ENCODE measurements at places on chromosomes 4 and X.

- DNase-seq: no peak
Measured at GRCh38 chrX:80576806-80577533, 156.7 kb downstream of the TENT5D start.

DNA sequence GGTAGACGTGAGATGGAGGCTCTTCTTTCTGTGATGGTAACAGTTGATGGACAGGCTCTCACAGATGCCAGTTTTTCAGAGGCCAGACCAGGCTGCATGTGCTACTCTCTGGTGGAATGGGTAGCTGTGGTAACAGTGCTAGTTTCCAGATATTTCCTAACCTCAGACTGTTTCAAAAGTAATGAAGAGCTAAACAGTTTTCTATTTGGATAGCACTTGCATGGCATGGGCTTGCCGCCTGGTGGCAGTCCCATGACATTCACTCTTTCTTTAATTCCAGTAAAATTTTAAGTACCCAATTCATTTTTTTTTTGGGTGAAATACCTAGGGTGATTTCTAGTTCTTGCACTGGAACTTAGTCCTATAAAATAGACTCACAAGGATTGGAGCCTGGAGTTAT is 220.2 kb upstream of the MAD2L1 start:
- no peak for DNase-seq

DNA sequence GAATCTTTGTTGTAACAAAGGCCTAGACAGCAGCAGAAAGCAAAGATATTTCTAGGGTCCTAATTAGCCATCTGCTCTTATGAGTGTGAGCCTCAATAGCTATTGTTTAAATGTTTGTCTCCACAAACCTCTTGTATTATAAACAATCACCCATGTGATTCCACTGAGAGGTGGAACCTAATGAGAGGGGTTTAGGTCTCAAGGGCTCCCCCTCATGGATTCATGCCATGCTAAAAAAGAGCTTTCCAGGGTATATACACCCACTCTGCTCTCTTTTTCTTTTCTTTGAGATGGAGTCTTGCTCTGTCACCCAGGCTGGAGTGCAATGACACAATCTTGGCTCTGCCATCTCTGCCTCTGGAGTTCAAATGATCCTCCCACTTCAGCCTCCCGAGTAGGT is 42.1 kb downstream of the TRIM61 start:
- DNase-seq: no peak

- DNase-seq: no peak
Measured at GRCh38 chr4:20395160-20395773, 143.6 kb downstream of the SLIT2 start.

- DNase-seq: no peak
Measured at GRCh38 chrX:68254738-68255645, 178.3 kb downstream of the OPHN1 start.

DNA sequence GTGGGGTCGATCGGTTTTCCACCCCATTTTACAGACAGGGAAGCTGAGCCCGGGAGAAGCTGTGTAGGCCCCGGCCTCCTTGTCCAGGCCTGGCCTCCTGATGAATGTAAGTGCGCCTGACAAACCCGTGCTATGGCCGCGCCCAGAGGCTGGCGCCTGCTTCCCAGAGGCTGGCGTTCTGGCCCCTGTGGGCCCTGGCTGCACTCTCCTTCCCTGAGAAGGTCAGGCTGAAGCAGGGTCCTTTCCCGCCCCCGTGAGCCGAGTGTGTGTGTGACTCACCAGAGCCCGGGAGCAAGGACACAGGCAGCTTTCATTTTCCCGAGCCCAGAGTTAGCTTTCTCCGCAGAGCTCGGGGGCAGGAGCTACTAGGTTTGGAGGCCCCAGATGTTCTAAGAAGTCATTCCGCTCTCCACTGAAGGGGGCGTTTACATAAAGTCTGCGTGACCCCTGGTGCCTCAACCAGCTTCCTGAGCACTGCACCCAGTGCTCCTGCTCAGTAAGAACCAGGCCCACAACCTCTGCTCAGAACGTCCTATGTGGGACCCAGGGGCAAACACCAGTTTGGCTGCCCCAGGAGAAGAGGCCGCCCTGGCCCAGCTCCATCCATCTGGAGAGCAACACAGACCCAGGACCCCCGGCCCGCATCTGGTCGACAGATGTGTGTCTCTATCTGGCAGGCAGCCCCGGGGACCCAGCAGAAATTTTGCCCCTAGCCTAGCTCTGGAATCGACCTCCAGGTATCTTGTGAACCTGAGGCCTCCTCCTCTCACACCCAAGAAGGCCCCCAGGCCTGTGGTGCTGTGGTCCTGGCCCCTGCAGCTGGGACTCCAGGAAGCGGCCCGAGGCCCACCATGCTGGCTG is 13.6 kb downstream of the UVSSA start:
- no peak for DNase-seq

DNA sequence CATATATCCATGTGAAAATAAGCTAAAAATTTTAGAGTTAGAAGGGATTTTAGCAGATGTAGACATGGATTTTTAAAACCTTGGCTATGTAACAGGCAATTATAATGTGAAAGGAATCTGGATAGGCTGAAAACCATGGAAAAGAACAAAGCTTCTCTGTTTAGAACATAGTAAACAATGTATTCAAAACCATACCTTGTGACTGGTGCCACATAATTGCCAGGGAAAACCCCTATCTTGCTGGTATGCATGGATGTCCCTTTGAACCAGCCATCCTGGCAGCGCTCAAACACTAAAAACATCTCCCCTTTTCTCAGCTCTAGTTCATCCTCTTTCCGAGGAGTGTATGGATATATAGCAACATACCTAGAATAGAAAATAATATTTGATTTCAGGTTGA is 110.6 kb upstream of the CBR4 start:
- no peak for DNase-seq

- DNase-seq: no peak
Measured at GRCh38 chrX:139563251-139563650, 32.7 kb downstream of the F9 start.

- DNase-seq: no peak
Measured at GRCh38 chrX:130304587-130305368, 34.9 kb upstream of the SLC25A14 start.

- no peak for DNase-seq
Measured at GRCh38 chrX:9988762-9989161, 21.6 kb downstream of the CLDN34 start.

DNA sequence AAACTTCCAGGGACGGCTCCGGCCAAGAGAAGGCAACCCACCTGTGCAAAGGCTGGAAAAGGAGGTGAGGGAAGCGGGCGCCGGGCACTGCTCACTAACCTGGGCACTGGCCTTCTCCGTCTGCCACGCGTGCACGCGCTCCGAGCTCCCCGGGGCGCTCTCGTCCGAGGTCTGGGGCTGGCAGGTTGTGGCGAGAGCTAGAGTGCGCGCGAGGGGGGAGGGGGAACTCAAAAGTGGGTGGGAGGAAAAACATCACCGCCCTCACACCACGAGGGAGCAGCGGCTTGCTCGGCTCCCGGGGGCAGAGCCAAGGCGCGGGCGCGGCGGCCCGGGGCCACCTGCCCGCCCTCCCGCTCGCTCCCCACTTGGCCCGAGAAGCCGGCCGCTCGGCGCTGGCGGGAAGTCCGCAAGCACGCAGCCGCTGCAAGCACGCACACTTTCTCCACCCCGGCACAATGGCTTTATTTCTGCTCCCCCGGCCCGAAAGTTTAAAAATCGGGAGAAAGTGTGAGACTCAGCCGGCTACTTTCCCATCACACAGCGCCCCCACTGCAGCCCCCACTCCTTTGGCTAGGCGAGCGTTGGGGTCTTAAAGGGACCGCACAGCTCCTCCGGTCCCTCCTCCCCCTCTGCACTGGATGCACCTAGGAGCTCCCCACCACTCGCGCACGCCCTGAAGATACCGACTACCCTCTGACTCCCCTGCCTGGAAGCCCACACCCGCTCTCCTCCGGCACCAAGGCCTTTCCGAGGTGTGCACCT is at the start of gene CHRDL1:
Gene CHRDL1 (minus strand): TSS at position 173 of the 762 bp plus-strand sequence. CDS start 3,636 bp downstream, outside the sequence.
- DNase-seq: no peak

DNA sequence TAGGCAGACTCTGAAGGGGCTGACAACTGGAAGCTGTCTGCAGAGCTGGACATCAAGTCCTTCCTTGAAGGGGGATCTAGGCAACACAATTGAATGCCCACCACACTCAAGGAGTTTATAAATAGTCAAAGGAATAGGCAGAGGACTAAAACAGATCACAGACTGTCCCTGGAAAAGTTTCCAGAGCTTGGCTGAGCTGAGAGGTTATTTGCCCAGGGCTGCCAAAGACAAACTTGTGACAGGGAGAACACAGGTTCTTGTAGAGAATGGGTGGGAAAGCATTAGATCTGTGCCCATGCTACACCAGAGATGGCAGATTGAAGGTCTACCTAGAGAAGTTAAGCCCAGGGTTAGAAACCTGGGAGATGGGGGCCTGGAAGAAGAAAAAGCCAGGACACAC is 344.6 kb downstream of the MID1IP1 start:
- DNase-seq: no peak

- peak; percentile 63 for DNase-seq
Measured at GRCh38 chr4:76067652-76068286, 6.7 kb upstream of the ART3 start.

- no peak for DNase-seq
Measured at GRCh38 chrX:132819711-132820264, 138.6 kb downstream of the HS6ST2 start.

GRCh38 chr4:142811034-142811433 is 35.1 kb downstream of the INPP4B start:
- DNase-seq: no peak

DNA sequence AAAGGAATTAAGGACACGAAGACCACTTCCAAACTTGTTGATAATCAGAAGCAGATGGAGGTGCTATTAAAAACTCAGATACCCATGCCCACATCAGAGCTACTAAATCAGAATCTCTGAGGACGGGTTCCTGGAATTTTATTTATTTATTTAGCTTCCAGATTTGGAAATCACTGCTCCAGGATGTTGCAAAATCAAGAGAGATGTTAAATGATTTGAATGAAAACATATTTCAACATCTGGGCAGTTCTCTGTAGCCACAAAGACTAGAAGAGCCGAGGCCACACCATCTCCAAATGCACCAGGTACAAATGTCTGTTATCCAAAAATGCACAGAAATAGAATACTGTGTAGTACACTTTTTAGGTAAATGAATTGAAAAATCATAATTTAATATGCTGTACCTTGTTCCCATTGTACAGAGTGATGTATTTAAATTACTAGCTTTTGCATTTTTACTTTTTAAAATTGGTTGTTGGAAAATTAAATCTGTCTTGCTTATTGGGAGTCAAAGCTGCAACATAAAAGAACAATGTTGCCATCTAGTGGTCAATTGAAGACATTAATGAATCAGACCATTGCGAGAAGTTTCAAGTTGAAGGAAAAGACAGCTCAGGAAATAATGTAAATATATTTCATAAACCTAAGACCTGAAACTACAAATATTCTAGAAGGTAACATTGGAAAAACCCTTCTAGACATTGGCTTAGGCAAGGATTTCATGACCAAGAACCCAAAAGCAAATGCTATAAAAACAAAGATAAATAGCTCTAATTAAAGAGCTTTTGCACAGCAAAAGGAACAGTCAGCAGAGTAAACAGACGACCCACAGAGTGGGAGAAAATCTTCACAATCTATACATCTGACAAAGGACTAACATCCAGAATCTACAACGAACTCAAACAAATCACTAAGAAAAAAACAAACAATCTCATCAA is 151.3 kb upstream of the TTC29 start:
- DNase-seq: no peak

DNA sequence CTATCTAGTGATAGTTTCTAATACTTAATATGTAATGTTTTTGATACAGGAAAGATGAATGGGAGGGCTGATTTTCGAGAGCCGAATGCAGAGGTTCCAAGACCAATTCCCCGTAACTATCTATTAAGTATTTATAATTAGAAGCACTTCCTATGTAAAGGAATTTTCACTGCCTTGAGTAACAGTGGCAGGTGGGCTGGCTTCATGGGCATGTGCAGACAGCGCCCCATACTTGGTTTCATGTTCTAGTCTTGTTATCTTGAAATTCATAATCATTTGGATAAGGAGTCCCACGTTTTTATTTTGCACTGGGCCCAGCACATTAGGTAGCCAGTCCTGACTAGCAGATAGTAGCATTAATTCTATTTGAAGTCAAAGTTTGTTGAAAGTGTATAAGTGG is 1.7 kb downstream of the OCIAD1 start:
- DNase-seq: no peak

DNA sequence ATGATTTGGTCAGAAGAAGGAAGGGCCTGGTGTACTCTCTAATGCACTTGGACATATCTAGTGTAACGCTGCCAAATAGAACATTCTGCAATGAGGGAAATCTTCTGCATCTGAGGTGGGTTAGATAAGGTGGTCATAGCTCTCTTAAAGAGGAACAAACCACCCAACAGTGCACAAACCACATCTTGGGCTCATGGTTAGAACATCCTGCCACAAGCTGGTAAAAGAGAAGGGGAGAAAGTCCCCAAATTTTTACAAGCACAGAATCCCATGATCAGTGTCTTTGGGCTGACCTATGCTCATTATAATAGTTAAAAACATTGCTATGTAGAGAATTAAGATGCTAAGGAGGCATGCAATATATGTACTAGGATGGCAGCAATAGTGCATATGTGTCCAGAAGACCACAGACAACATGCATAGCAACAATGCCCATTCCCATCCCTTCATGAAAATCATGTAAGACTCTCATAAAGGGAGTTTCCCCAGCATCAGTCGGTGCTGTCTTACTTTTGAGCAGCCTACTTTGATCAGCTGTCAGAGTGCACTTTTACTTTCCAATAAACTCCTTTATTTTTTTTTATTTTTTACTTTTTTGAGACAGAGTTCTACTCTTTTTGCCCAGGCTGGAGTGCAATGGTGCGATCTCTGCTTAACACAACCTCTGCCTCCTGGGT is 99.7 kb upstream of the SLC7A11 start:
- no peak for DNase-seq

GRCh38 chr4:165635951-165636350 is 237.1 kb upstream of the TLL1 start:
- DNase-seq: no peak

GRCh38 chr4:143482840-143483239 is 30.7 kb upstream of the SMARCA5 start:
- no peak for DNase-seq

GRCh38 chr4:185852961-185853360 is 41.0 kb upstream of the SORBS2 start:
- DNase-seq: no peak

GRCh38 chr4:83361416-83362103 is 26.9 kb upstream of the HPSE start:
- DNase-seq: no peak

GRCh38 chr4:25814301-25815136 is 48.3 kb downstream of the SEL1L3 start:
- DNase-seq: no peak

- no peak for DNase-seq
Measured at GRCh38 chrX:130002541-130002940, 20.1 kb downstream of the BCORL1 start.

DNA sequence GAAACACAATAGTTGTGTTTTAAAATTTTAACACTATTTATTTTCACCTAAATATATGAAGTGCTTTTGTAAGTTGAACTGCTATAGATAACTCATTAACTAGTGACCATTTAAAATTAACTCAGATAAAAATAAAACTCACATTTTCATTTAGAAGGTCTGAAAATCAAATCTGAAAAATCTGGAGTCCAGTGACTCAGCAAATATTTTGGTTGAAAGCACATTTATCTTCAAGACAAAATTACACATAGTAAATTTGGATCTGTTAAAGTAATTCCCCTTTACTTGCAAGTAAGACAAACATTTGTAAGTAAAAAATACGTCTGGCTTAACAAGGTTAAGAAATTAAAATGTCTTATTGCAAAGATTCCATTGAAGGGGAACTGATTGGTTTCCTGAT is 589.1 kb downstream of the TRIML1 start:
- no peak for DNase-seq

Measured in stimulated activated CD4-positive, alpha-beta T cell treated with anti-CD3 and anti-CD28 coated beads, Interleukin-15, amount 100 ng/mL, for 48 hours (primary cell).